Mammary epithelial cell (primary cell): ENCODE measurements at places on chromosomes 4 and X. TPM values are rescaled to one million over a fixed set of nuclear protein-coding genes. Genes with fewer than 3 reads are reported as not detected.

The SORCS2 gene
- 10.7 TPM for total RNA-seq

The ATP8A1 gene
- 0.03 TPM in 1 of 2 replicates, not detected in the other for total RNA-seq

The IL21 gene
- not detected in 2 replicates for total RNA-seq

The ZNF185 gene
- total RNA-seq: 35.2 TPM

The MAGEC3 gene
- not detected in 2 replicates for total RNA-seq

The DGAT2L6 gene
- not detected for total RNA-seq

The TMPRSS11D gene
- not detected in 2 replicates for total RNA-seq

The MAGEB4 gene
- total RNA-seq: not detected in 2 replicates

The LNX1 gene
- 0.83 TPM for total RNA-seq

The RAB39B gene
- total RNA-seq: 2.7 TPM

The RIPPLY1 gene
- total RNA-seq: not detected in 2 replicates

The JAKMIP1 gene
- total RNA-seq: not detected in 2 replicates

The EDA2R gene
- 12.6 and 22.8 TPM in 2 replicates for total RNA-seq

The CTAG1B gene
- total RNA-seq: not detected

The ATP6AP1 gene
- 67.6 and 71.4 TPM in 2 replicates for total RNA-seq

The PRKG2 gene
- total RNA-seq: 2.1 and 2.4 TPM in 2 replicates

The CFI gene
- total RNA-seq: 3.7 and 5.3 TPM in 2 replicates

The FATE1 gene
- not detected for total RNA-seq

The RASGEF1B gene
- 10.6 and 15.6 TPM in 2 replicates for total RNA-seq

The DIPK2B gene
- total RNA-seq: not detected in 2 replicates

The DCAF4L1 gene
- 0.17 TPM for total RNA-seq

The RTL5 gene
- total RNA-seq: 1.8 TPM

The IBSP gene
- not detected for total RNA-seq

The TDO2 gene
- not detected for total RNA-seq

The GAGE2A gene
- total RNA-seq: not detected in 2 replicates

The BRS3 gene
- total RNA-seq: not detected in 2 replicates

The CD38 gene
- total RNA-seq: not detected

The WNK3 gene
- 4.3 TPM for total RNA-seq

The NAA11 gene
- not detected in 2 replicates for total RNA-seq

The ENPP6 gene
- not detected in 2 replicates for total RNA-seq

The OTC gene
- total RNA-seq: not detected in 2 replicates

The GC gene
- not detected for total RNA-seq

The CXorf49 gene
- total RNA-seq: not detected

The HAUS7 gene
- total RNA-seq: 8.3 TPM

The TRIM61 gene
- not detected in 2 replicates for total RNA-seq

The PTPN13 gene
- total RNA-seq: 54.9 and 60.6 TPM in 2 replicates

The MAGEB10 gene
- total RNA-seq: not detected in 2 replicates

The ZFP92 gene
- total RNA-seq: 4.3 TPM in 2 replicates

The CYTL1 gene
- not detected for total RNA-seq

The PLAC8 gene
- 0.40 and 0.48 TPM in 2 replicates for total RNA-seq

The AGA gene
- total RNA-seq: 12.7 and 13.6 TPM in 2 replicates

The MXD4 gene
- total RNA-seq: 21.5 and 26.0 TPM in 2 replicates

The CAMK2D gene
- 36.3 and 57.8 TPM in 2 replicates for total RNA-seq

The GPC3 gene
- not detected in 2 replicates for total RNA-seq

The PRDM8 gene
- total RNA-seq: 0.33 TPM

The CNGA1 gene
- total RNA-seq: 0.17 TPM
